Natural killer cell (primary cell): ENCODE measurements at places on chromosomes 7 and 10.

DNA sequence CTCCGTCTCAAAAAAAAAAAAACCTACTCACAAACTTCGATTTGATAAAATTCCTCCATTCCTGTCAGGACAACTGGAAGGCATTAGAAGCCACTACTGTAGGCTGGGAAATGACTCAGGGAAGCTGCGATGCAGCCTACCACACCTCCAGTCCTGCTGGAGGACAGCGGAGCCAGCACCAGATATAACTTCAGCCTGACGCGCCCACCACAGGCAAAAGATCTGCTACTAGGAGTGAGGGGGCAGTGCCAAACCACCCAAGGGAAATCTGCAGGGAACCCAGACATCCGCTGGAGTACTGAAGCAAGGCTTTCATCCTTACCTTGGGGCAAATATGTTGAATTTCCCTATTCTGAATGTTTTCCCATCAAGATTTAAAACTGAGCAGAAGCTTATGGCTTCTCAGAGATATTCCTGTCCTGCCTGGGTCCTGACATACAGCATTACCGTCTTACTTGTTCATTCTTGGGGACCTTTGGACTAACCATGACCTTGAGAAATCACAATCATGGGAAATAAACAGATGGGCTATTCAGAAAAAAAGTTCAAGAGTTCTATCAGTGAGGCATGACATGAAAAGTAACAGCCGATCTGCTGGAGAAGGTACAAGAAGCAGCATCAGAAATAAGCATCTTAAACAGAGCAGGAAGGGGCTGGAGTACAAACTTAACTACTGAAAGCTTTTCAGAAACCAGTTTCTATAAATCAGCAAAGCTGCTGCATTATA, 20.4 kb downstream of the BCCIP start:
- no peak for DNase-seq

DNA sequence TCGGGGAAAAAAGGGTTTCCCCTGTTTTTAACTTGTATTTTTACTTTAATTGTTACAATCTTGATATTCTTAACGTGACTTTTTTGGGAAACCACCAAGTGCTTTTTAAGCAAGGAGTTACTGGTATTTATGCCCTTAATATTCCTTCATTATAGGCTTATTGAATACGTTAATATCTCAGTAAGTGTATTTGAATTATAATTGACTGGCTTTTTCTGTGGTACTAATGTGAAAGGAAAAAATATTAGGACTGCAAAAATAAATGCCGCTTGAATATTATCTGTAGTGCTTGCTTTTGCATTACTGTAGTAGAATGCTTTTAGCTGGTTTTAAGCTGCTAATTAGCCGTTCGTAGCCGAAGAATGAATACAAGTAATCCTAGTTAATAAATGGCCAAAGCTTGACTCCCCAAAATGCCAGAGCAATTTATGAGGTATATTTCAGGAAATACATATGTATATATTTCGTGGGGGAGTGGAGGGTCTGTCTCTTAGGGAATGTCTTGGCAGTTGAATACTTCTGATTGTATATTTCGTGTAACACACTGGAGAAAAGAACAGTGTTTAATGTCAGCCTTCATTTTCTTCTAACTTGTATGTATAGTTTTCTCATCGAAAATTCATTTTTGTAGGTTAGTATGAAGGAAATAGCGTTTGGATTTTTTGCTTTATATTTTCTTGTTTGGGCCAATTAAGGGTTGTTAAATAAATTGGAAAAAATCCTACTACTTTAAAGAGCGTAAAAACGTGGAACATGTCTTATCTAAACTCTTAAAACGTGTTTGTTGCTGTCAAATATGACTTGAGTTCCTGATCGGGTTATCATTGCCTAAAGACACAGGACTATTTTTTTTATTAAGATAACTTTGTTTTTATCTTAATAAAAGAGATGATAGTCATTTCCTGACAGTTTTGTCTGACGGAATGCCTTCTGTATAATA, 1.5 kb downstream of the PDCD4 start:
- no peak for DNase-seq

DNA sequence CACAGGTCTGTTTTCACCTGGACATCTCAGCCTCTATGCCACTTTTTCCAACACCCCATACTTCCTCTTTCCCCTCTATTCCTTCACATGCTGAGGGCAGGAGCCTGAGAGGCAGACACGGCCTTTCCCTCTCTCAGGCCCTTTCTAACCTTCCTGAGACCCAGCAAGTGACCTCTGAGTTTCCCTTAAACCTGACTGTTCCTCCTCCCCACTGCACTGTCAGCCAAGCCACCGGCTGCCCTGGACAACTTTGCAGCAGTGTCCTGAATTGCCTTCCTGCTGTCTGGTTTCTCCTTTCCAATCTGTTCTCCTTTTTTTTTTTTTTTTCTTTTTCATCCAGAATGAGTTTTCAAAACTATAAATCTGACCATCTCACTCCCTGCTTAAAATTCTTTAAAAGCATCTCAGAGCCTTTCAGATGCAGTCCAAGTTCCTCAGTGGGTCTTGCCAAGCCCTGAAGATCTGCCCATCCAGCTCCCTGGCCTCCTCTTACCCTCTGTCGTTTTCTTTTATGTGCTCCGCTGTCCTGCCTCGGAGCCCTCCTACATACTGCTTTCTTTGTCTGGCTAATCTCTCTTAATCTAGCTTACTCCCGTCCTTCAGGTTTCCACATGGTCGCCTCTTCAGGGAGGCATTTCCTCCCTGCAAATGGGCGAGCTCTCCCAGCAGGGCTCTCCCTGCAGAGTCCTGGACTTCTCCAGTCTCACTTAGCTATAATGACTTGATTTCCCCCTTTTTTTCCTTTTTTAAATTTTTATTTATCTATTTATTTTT, 30.5 kb downstream of the SLC13A4 start:
- DNase-seq = no peak

- no peak for DNase-seq
Observed at GRCh38 chr10:3104251-3104918, 37.0 kb downstream of the PFKP start.

GRCh38 chr10:10270126-10271050, 747.3 kb upstream of the CELF2 start:
- DNase-seq = no peak

DNA sequence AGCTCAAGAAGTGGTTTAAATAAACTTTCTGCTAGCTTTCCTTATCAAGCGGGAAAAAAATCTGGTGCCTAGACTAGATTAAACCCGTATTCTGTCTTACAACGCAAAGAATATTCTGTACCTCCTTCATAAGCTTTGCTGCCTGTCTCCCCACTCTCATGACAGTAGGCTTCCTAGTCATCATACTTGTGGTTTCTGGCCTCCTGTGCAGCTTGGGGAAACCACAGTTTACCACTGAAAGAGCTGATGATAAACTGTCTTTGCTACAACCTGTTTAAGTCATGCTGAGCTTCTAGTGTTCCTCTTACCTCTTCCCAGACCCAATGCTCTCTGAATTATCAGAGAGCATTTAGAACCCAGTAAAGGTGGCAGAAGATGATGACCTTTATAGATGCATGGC, 55.0 kb downstream of the PODXL start:
- DNase-seq = peak; percentile 73
